Natural killer cell treated with Interleukin-12 subunit alpha and Interleukin-12 subunit beta and Interleukin-15 and Interleukin-18, amount 100 ng/mL, for 72 hours (primary cell): ENCODE measurements at places on chromosomes 1 and 21. TPM values are rescaled to one million over a fixed set of nuclear protein-coding genes. Genes with fewer than 3 reads are reported as not detected.

The RGSL1 gene
- total RNA-seq = not detected

The NR5A2 gene
- not detected for total RNA-seq

The CYP4Z1 gene
- not detected for total RNA-seq

GRCh38 chr1:36761113-36761512 lies 273.2 kb downstream of the GRIK3 start:
- peak; percentile 34 for DNase-seq

GRCh38 chr1:246789454-246790339 lies 65.5 kb downstream of the SCCPDH start:
- no peak for DNase-seq

- no peak for DNase-seq
Observed at GRCh38 chr1:195866091-195866780, 742.0 kb downstream of the KCNT2 start.

DNA sequence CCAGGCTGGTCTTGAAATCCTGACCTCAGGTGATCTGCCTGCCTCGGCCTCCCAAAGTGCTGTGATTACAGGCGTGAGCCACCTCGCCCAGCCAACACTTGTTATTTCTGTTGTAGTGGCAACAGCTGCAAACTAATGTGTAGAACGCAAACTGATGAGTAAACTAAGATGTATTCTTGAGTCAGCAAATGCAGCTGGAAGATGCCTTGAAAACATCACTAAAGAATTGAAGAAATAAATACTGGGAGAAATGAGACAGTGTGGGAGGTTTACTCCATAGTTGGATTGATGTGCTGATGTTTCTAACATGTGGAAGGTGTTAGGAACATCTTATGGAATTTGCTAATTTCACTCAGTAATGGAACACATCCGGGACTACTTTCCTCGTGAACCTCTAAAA lies 61.3 kb upstream of the KCNE2 start:
- no peak for DNase-seq

GRCh38 chr1:93078638-93078985 lies 471 bp upstream of the MTF2 start:
- no peak for DNase-seq

DNA sequence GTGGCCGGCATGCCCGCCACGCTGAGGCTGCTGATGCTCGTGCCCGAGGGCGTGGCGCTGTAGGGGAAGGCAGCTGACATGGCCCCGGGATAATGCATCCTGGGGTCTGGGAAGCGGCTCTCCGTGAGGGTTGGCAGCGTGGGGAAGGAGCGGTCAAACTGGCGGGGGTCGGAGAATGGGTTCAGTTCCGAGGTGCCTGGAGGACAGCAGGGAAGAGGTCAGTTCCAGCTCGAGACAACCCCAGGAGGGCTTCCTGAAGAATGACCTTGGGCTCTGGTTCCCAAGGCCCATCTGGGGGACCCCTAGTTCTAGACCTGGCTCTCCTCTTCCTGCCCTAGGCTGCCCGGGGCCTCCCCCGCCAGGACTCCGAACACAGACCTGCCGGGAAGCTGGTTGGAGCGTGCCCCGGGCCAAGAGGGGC lies 27.6 kb downstream of the RUNX3 start:
- DNase-seq = no peak

- DNase-seq = no peak
Observed at GRCh38 chr1:200916681-200917080, 22.0 kb downstream of the INAVA start.

DNA sequence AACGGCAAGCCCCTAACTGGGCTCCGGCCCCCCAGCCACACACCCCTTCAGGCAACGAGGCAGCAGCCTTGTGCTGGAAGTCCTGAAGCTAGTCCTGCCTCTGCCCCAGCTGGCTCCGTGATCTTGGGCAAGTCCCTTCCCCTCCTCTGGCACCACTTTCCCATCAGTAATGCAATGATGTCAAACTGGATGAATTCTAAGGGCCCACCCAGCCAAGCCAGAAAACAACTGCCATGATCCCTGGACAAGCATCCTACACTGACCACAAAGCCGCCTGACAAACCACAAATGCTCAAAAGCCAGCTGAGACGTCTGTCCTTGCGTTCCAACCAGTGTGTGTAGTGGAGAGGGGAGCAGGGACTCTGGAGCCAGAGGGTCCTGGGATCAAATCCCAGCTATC lies 26.8 kb downstream of the IFFO2 start:
- DNase-seq = no peak

DNA sequence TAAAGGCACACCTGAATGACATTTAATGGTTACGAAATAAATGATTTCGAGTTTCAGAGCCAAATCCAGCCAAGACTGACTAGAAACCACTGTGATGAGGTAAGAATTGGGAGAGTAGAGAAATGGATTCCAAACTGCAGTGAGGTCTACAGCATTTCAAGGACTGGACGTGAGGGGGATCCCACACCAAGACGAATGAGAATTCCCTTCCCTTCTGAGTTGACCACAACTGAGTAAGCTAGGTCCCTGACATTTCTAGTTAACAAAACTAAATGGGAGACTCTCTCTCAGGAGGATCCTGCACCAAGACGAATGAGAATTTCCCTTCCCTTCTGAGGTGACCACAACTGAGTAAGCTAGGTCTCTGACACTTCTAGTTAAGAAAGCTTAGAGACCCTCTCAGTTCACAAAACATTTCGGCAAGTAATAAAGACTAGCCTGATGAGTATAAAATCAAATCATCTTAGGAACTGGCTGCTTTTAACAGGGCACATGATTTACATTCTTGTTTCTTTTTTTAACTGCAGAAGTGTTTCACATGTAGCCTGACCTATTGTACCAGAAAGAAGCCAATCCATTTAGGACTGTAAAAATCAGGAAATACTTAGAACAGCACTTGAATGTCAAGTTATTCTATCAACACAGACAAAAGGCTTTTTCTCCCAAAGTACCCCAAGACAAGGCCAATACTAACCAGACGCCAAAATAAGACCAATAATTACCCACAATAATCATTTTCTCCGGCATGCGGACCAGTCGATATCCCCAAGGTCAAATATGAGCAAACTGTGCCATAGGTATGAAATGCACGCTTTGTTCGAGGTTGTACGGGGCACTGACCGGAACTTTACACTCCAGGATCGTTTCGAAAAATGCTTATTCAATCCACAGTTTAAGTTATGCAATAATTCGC lies 1.4 kb upstream of the SPATA1 start:
- no peak for DNase-seq
